Activated CD4-positive, alpha-beta memory T cell treated with anti-CD3 and anti-CD28 coated beads for 36 hours (primary cell): ENCODE measurements at places on chromosomes 7 and 10. TPM values are rescaled to one million over a fixed set of nuclear protein-coding genes. Genes with fewer than 3 reads are reported as not detected.

Gene SNX8
- total RNA-seq = 35.4 TPM

Gene SAMD9
- total RNA-seq = 7.2 TPM

Gene FAM25G
- not detected for total RNA-seq

Gene CYP3A4
- total RNA-seq = not detected

DNA sequence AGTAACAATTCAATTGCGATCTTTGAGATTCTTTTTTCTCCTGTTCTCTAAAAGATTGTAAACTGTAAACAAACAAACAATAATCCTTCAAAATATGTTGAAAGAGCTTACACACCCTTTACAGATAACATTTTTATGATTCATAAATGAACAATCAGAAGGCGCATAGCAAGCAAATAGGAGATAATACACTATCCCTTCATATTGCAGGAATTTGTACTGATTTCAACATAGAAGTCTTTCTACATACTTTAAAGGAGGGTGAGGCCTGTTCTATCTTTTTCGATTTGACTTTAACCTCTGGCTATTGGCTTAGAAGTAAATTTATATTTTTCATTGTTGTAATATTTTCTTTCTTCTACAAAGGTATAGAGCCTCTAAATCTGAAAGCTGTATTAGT lies 57.2 kb downstream of the TFEC start:
- no peak for DNase-seq

DNA sequence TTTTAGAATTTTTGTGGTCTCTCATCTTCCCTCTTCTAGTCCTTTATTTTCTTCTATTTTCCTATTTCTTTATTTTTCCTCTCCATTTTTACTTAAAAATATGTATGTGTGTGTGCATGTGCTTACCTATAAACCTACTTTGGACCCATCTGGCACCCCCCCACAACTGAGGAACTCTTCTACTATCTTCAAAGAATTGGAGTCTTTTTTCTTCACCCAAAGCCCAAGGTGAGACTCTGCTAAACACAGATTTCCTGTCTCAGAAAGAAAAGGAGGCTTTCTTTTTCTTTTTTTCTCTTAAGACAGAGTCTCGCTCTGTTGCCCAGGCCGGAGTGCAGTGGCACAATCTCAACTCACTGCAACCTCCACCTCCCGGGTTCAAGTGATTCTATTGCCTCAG lies 24.2 kb downstream of the PRTFDC1 start:
- DNase-seq = no peak

- no peak for DNase-seq
These were observed 15.8 kb downstream of the TSPAN33 start for GRCh38 chr7:129160161-129160905.

GRCh38 chr7:86664486-86664885 lies 20.8 kb downstream of the GRM3 start:
- no peak for DNase-seq

- no peak for DNase-seq
These were observed 108.0 kb downstream of the MKI67 start for GRCh38 chr10:128018236-128018635.

- DNase-seq = no peak
These were observed 92.9 kb downstream of the CPED1 start for GRCh38 chr7:121081327-121081936.

- no peak for DNase-seq
These were observed 5.9 kb downstream of the PPP1R3C start for GRCh38 chr10:91626936-91627335.
